T-helper 9 cell (primary cell): ENCODE measurements at places on chromosomes 7 and 10.

DNA sequence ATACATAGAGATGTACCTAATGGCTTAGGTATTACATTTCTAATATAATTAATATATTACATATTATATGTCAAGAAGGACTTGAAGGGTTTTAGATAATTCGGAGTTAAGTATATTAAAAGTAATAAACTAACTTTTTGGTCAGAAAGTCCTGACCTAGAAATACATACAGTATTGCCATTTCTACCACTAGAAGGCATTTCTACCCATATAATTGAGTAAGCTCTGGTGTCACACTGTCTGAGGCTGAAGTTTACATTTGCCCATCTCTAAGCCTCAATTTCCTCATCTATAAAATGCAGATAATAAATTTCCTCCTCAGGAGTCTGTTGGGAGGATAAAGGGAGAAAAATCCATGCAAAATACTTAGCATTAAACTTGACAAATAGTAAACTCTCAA is 7.1 kb downstream of the FKBP14 start:
- DNase-seq = no peak

DNA sequence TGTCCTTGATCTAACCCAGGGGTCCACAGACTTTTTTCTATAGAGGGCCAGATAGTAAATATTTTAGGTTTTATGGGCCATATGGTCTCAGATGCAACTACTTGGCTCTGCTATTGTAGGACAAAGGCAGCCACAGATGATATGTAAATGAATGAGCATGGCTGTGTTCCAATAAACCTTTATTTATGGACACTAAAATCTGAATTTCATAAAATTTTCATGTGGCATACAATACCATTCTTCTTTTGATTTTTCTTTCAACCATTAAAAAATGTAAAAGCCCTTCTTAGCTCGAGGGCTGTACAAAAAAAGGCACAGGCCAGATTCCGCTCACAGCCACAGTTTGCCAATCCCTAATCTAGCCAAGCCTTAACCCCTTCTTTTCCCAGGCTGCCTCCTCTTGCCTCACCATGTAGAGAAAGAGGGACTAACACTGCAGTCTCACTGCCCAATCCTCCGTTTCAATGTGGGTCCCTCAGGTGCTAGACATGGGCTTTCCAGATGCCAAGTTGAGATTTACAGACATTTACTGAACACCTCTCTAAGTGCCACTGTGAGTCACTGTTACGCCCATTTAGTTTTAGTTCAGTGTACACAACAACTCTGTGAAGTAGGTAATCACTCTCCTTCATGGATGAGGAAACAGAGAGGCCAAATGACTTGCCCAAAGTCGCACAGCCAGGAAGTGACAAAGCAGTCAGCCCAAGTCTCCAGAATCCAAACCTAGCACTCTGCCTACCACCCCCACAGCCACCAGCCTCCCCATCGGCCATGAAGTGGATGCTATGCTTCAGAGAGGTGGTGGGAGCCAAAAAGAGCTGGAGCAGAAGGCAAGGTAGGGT is 132.6 kb upstream of the PDLIM1 start:
- DNase-seq = no peak

DNA sequence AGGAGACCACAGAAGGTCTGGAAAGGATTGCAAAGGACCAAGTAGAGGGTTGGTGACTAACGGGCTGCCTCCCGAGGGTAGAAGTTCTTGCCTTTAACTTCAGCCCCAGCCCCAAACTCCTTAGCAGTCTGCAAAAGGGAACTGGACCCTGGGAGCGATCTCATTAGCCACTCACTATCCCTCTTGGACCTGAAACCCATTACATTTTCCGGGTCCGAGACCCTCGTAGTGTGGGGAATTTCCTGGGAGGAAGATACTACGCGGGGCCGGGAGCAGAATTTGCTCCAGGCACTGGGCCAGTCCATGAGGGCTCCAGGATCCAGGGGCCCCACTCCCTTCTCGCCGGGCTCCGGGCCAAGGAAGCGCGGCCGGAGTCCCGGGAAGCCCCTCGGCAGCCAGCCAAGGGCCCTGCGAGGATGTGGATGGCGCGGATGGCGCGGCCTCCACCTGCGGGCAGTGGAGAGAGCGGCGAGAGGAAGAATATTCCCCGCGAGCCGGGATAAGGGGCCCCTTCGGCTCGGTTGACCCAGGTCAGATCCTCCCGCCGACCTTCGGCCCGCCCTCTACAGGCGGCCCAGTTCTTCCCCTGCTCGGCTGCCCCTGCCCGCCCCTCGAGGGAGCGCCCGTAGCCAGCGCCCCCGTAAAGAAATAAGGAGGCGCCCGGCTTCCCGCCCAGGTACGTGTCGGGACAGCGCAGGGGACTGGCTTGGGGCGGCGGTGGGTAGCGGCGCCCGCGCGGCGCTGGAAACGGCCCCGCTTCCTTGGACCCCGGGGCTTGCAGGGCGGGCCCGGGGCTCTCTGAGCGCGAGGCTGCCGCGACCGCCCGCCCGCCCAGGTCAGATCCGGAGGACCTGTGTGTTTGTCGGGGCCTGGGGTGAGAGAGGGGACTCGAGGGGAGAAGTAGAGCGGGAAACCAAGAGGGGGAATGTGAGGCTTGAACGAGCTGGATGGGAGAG is at the start of gene MYO3A:
MYO3A (plus strand) TSS at position 577 of the 956 bp plus-strand sequence. CDS start 17,882 bp downstream, outside the sequence.
- no peak for DNase-seq

GRCh38 chr10:48236199-48236621 is 38.3 kb downstream of the FRMPD2 start:
- DNase-seq = no peak

GRCh38 chr7:68200051-68200670 is 1203.5 kb downstream of the TYW1 start:
- no peak for DNase-seq

GRCh38 chr7:152050547-152050971 is 25.1 kb downstream of the GALNT11 start:
- DNase-seq = no peak

DNA sequence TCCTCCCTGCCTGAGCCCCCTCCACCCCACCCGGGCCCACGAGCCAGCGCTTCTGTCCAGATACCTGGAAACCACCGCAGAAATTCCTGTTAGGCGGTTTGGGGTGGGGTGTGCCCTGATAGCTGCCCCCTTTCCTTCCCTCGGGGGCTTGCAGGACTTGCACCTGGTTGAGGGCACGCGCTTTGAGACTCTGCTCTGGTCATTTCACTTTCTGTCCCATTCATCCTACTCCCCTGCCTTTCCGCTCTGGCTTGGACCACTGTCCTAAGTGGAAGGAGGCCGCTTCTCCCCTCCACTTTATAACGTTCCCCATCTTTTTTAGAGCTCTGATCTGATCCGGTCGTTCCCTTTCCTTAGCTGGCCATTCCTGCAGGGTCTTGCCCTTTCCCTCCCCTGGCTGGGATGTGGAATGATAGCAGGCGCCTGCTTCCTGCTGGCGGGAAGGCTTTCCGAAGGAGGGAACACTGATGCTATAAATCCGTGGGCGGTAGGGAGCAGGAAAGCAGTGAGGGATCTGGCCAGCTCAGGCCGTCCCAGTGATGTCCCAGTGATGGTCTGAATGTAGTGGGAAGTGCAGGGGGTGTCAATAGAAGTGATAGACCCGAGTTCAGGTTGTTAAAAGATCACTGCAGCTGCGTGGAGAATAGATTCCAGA is 852 bp upstream of the PRKAR1B start:
- no peak for DNase-seq

DNA sequence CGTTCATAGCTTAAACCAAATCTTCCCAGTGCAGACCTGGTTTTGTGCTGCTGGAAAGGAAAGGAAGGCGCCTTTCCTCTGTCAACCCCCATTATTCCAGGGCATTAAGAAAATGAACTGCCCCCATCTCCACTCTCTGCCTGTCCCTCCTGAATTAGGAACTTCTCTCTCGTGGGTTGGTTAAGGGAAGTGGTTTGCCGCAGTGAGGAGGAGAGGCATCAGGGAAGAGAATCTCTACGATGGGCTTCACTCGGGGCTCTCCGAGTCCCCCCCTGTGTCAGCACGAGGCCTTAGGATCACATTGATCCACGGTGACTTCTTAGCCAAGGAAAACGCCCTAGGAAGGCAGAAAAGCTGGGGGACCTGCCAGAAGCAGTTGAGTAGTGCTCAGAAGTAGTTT is 53.9 kb upstream of the LYZL2 start:
- no peak for DNase-seq

DNA sequence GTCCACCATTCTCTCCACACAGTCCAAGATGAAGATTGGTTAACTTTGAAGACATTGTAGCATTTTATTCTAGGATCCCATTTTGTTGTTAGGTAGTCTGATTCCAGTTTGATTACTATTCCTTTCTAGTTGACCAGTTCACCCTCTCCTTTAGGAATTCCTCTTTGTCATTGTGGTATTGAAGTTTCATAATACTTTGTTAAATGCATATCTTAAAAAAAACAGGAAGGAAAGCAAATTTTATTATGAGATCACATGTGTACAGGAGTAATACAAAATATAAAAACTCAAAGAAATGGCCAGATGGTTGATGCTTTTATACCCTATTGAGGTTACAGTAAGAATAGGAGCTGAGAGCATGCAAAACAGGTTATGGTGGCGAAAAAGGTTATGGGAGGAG is 15.5 kb upstream of the SEMA3C start:
- DNase-seq = no peak

DNA sequence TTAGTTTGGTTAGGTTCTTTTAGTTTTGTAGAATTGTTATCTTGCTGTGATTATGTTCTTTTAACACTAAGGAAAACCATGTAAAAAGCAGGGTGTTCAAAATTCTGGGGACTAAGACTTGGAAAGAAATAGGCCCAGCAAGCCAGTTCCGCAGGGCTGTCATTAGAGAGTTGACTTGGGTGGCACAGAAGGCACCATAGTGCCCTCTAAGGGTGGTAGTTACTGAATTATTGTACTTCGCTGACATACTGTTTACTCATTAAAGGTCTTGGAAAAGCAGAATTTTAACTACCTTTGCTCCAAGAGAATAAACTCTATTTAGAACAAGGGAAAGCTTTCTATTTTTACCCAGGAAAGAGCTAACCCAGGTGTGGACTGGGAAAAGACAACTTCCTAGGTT is 86.5 kb downstream of the OTUD1 start:
- no peak for DNase-seq

GRCh38 chr7:114765331-114766040 is 156.4 kb upstream of the MDFIC start:
- DNase-seq = no peak

DNA sequence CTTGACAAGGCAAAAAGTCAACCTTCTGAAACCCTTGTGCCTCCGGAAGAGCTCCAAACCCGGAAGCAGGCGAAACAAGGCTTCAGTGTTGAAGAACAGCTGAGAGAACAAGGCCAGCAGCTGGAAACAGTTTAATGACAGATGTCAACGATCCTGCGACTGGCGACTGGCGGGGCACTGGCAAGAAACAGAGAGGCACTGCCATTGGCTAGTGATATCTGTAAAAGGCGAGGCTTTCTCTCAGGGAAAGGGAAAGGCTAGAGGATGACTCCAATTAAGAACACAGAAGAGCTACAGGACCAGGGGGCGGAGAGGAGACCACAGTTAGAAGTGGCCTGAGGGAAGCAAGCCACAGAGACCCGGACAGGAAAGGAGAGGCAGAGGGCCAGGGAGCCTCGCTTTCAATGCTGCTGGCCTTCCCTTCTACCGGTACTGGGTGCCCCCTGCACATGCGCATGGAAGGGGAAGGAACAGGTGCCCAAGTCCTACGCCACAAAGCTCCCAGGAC is 19.4 kb downstream of the ITGB1 start:
- no peak for DNase-seq

DNA sequence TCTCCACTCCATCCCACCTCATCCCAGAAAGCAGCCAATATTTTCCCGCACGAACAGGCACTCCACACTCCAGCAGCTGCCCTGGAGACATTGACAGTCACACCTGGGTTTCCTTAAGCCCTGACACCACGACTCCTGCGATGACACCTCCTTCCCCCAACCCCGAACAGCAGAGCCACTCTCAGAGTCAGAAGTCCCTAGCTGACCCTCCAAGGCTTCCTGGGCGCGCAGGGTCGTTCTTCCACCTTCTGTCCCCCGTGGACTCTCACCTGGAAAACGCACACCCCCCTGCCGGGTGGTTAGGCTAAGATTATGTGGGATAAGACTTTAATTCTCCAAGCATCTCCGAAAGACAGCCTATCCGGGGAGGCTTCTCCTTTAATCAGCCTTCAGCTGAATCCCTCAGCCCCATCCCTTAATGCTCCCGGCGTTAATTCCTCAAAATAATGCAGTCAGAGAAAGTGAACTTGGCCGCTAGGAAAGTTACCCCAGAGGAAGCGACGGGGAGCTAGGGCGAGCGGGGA is 1.1 kb downstream of the DENND11 start:
- DNase-seq = no peak

DNA sequence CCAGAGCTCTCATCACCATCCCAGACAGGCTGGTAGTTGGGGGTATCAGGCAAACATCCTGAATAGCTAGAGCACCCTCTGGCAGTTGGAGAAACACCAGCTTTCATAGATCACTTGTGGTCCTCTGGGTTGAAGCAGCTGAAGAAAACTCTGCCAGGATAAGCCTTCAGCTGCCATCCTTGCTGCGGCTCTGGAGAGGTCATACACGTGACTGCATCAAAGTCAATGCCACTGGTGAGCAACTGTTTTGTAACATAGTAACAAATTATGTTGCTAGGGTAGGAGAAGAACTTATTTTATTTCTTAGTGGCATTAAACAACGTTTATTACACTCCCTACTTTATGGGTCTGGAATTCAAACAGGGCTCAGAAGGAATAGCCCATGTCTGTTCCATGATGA is 19.2 kb upstream of the PANK1 start:
- DNase-seq = no peak

- no peak for DNase-seq
Observed at GRCh38 chr7:80807166-80807900, 111.5 kb downstream of the SEMA3C start.

- no peak for DNase-seq
Observed at GRCh38 chr7:147658392-147658967, 932.1 kb upstream of the C7orf33 start.

DNA sequence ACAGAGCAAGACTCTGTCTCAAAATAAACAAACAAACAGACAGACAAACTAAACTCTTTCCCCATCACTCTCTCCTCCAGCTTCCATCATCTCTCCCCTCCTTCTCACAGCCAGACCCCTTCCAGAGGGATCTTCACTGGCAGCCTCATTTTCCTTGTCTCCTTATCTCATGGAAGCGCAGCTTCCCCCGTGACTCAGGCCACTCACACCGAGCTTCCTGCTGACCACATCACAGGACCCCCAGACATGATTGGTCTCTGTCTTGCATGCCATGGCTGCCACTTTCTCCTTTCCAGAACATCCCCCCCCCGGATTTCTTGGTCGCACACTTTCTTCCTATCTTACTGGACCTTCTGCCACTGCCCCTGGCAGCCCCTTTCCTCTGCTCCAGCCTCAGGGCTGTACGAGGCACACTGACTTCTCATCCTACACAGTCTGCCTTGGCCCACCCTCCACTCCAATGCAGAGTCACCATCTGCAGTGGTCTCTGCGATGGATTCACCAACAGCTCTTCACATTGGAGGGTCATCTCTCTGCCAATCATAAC is 4.9 kb upstream of the INSIG1 start:
- no peak for DNase-seq

GRCh38 chr10:96387161-96387560 is 28.4 kb upstream of the OPALIN start:
- no peak for DNase-seq

GRCh38 chr10:22570234-22570633 is 144.1 kb downstream of the PIP4K2A start:
- DNase-seq = no peak

- DNase-seq = no peak
Observed at GRCh38 chr7:4109481-4110110, 572.5 kb upstream of the FOXK1 start.
